ENCODE measurements at places on chromosomes 5 and 9. TPM values are rescaled to one million over a fixed set of nuclear protein-coding genes. Genes with fewer than 3 reads are reported as not detected.

GRCh38 chr5:92332039-92332438 lies 948.9 kb upstream of the ARRDC3 start:
- H3K36me3 ChIP-seq, result no peaks in the 10 kb centered on the region
- H3K27me3 ChIP-seq, result no peaks in the 10 kb centered on the region
- H3K4me3 ChIP-seq, result no peak overlapping the region
- H3K4me1 ChIP-seq, result peaks cover 33% of the 10 kb centered on the region

Gene ABLIM3
- 5.6 TPM for total RNA-seq

DNA sequence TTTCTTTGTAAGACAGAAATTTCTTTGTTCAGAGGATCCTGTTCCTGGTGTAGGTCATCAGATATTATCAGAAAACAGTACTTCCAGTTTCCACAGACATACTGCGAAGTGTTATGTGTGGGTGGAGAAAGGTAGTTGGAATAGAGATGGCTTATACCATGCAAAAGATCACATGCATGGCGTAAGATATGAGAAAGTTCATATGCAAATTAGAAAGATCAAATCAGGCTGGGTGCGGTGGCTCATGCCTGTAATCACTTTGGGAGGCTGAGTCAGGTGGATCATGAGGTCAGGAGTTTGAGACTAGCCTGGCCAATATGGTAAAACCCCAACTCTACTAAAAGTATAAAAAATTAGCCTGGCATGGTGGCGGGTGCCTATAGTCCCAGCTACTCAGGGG lies 65.2 kb upstream of the GLIS3 start:
- no peak overlapping the region for H3K27ac ChIP-seq
- H3K4me1 ChIP-seq, result peaks cover under 1% of the 10 kb centered on the region
- DNase-seq, result no peak
- no peak overlapping the region for H3K4me3 ChIP-seq
- no peaks in the 10 kb centered on the region for H3K36me3 ChIP-seq

GRCh38 chr5:73922875-73923557 lies 297.0 kb downstream of the ARHGEF28 start:
- no peaks in the 10 kb centered on the region for H3K27me3 ChIP-seq
- H3K4me1 ChIP-seq, result peaks cover 15% of the 10 kb centered on the region
- H3K4me3 ChIP-seq, result no peak overlapping the region
- H3K36me3 ChIP-seq, result no peaks in the 10 kb centered on the region
- no peak for DNase-seq
- no peak overlapping the region for H3K27ac ChIP-seq

- no peaks in the 10 kb centered on the region for H3K27me3 ChIP-seq
- no peak overlapping the region for H3K27ac ChIP-seq
- no peak overlapping the region for H3K4me3 ChIP-seq
- H3K36me3 ChIP-seq, result no peaks in the 10 kb centered on the region
- no peak for DNase-seq
Observed at GRCh38 chr9:100671898-100672297, 94.0 kb downstream of the CAVIN4 start.

Gene CCL27
- total RNA-seq, result not detected

- peaks cover 3% of the 10 kb centered on the region for H3K27me3 ChIP-seq
- H3K36me3 ChIP-seq, result no peaks in the 10 kb centered on the region
- no peak for DNase-seq
- H3K4me3 ChIP-seq, result no peak overlapping the region
- no peaks in the 10 kb centered on the region for H3K4me1 ChIP-seq
- no peak overlapping the region for H3K27ac ChIP-seq
Observed at GRCh38 chr5:64595031-64595855, 89.4 kb downstream of the RGS7BP start.

- peaks cover 14% of the 10 kb centered on the region for H3K4me1 ChIP-seq
- no peaks in the 10 kb centered on the region for H3K27me3 ChIP-seq
- no peaks in the 10 kb centered on the region for H3K36me3 ChIP-seq
- DNase-seq, result peak; percentile 41
- no peak overlapping the region for H3K4me3 ChIP-seq
- no peak overlapping the region for H3K27ac ChIP-seq
Observed at GRCh38 chr9:4973246-4973645, 11.8 kb upstream of the JAK2 start.

- H3K27me3 ChIP-seq, result no peaks in the 10 kb centered on the region
- peaks cover 18% of the 10 kb centered on the region for H3K36me3 ChIP-seq
- H3K27ac ChIP-seq, result no peak overlapping the region
- H3K4me1 ChIP-seq, result peaks cover 39% of the 10 kb centered on the region
Observed at GRCh38 chr5:142314606-142315005, 10.2 kb downstream of the SPRY4 start.

- no peaks in the 10 kb centered on the region for H3K36me3 ChIP-seq
- peak overlapping the region; percentile 67 for H3K27ac ChIP-seq
- peaks cover 18% of the 10 kb centered on the region for H3K4me1 ChIP-seq
- H3K27me3 ChIP-seq, result no peaks in the 10 kb centered on the region
- peak; percentile 48 for DNase-seq
Observed at GRCh38 chr9:109118808-109119438, 824 bp downstream of the TMEM245 start.

- H3K36me3 ChIP-seq, result no peaks in the 10 kb centered on the region
- no peaks in the 10 kb centered on the region for H3K4me1 ChIP-seq
- no peak overlapping the region for H3K4me3 ChIP-seq
- H3K27ac ChIP-seq, result no peak overlapping the region
Observed at GRCh38 chr5:63155310-63155631, 576.7 kb downstream of the LRRC70 start.

- H3K36me3 ChIP-seq, result 0 out of 2 replicates have a peak, but pooled peaks cover 4% of the 10 kb centered on the region
- H3K27ac ChIP-seq, result no peak overlapping the region
- no peak overlapping the region for H3K4me3 ChIP-seq
Observed at GRCh38 chr5:16862777-16863176, 73.3 kb downstream of the MYO10 start.

DNA sequence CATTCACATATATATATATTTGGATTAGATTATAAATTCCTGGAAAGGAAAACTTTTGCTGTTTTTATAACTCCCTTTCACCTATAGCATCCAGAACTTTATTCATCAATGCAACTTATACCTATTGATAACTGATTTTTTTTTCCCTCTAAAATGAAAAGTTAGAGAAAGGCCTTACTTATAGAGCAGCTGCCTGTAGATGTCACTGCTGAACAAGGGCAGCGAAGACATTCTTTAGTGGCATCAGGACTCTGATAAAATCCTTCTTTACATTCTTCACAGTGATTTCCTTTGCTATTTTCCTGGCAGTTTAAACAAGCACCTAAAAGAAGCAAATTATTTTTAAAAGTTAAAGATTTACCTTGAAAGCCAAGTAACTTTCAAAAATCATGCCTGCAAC lies 32.3 kb upstream of the CDK5RAP2 start:
- peaks cover 17% of the 10 kb centered on the region for H3K4me1 ChIP-seq
- no peak overlapping the region for H3K4me3 ChIP-seq
- peak; percentile 7 for DNase-seq
- H3K27me3 ChIP-seq, result no peaks in the 10 kb centered on the region

DNA sequence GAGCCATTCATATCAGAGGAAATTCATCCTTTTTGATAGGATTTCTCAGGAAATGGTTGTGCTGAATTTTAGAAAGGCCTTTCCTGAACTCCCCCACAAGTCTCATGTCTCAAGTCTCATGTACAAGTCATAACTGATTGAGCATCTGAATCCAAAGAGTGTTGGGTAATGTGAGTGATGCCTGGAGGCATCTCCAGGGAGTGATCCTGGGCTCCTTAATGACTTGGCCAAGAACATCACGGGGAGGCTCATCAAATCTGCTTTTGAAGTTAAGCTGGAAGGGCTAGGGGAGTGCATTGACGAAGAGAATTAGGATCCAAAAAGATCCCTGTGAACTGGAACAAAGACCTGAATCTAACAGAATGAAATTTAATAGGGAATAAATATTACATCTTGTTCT lies 79.2 kb downstream of the MAST4 start:
- no peak overlapping the region for H3K27ac ChIP-seq
- no peak overlapping the region for H3K4me3 ChIP-seq
- no peaks in the 10 kb centered on the region for H3K36me3 ChIP-seq
- H3K4me1 ChIP-seq, result no peaks in the 10 kb centered on the region

DNA sequence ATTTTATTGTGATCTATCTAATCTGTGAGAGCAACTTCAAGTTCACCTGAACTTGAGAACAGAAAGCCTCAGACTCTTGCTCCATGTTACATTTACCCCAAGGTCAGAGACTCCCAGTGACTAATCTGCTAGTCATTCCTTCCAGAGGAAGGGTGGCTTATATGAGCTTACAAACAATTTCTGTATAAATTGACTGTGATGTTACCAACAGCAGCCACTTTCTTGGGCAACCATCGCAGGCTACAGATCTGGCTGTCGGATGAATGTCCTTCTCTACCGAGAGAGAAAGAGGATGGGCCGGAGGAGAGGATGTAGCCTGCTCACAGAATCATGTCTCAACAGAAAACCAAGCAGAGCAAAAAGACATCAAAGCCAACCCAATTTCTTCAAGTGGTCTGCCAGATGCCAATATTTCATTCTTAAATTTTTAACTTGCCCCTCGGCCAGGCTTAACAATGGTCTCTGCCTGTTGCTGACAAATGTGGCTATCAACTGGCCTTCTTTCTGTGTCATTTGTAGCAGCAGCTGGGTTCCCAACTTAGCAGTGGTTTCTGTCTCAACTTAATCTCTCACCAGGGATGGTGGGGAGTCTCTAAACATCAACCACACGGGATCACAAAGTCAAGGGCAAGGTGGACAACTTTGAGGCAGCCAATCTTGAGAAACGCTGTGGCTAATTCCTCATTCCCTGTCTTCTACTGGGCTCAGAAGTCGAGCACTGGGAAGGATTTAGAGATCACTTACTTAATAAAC lies 81.3 kb downstream of the RAPGEF1 start:
- peak; percentile 93 for DNase-seq
- peak overlapping the region; percentile 91 for H3K27ac ChIP-seq
- no peaks in the 10 kb centered on the region for H3K27me3 ChIP-seq
- H3K4me1 ChIP-seq, result peaks cover 19% of the 10 kb centered on the region

- no peaks in the 10 kb centered on the region for H3K27me3 ChIP-seq
- H3K27ac ChIP-seq, result no peak overlapping the region
- H3K4me3 ChIP-seq, result no peak overlapping the region
Observed at GRCh38 chr9:128026773-128027541, 40.2 kb downstream of the NAIF1 start.

DNA sequence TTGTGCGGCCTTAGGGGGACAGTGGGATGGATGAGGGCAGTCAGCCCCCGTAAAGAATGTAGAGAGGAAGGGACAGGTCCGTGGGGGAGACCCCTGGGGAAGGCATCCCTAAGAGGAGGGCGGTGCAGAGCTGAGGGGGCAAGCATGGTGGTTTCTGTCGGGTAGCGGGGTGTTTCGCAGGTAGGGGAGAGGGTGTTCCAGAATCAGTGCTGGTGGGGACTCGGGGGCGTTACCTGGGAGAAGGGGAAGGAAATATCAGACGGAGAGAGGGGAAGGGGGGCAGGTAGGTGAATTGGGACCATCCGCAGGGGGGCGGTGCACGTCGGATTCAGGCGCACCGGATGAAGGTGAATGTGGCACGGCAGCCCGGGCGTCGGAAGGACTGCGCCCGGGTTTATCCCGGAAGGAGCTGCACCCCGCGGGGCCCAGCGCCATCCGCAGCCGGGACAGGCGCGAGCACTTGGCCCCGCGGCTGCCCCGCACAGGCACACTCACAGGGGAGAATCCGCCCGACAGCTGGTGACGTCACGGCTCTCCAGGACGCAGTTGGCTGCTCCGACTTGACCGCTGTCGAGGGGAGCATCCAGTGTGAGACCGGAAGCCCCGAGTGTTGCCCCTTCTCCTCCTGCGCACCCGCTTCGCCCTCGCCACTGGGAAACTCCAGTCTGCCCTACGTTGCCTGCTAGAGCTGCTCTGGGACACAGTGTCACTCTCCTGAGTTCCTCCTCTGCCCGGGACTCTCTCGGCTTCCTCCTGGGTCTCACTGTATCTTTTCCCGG lies 1.3 kb downstream of the CD72 start:
- H3K36me3 ChIP-seq, result no peaks in the 10 kb centered on the region
- no peaks in the 10 kb centered on the region for H3K27me3 ChIP-seq
- H3K27ac ChIP-seq, result no peak overlapping the region
- DNase-seq, result peak; percentile 79

DNA sequence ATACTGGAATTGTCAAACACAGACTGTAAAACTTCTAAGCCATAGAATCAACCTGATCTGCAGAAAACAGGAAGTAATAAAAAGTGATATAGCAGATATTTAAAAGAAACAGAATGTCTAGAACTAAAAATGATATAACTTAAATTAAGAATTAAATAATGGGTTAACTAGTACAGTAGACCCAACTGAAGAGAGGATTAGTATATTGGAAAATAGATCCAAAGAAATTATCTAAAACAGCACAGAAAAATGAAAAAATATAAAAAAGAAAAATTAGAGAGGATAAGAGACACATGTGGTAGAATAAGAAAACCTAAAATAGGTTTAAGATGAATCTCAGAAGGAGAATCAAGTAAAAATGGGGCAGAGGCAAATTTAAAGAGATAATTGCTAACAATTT lies 219.9 kb downstream of the SEMA6A start:
- no peak overlapping the region for H3K27ac ChIP-seq
- no peaks in the 10 kb centered on the region for H3K27me3 ChIP-seq
- no peak for DNase-seq
- no peaks in the 10 kb centered on the region for H3K4me1 ChIP-seq

DNA sequence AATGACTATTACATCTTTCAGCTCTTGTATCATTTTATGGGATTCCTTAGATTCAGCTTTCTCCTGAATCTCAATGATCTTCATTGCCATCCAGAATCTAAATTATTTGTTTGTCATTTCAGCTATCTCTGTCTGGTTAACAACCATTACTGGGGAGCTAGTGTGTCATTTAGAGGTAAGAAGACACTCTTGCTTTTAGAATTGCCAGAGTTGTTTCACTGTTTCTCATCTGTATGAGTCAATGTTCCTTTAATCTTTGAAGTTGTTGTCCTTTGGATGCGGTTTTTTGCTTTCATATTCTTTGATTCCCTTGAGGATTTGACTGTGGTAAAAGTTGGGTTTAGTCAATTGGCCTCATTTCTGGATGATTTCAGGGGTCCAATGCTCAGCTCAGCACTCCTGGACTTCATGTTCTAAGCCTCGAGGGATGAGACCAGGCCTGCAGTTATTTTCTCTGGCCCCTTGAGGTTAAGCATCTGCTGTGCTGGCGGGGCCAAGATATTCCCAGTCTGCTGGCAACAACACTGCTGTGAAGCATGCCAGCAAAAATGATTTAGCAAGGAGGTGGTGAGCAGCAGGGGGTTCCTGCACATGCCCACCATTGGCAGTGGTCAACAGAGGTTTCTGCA lies 102.4 kb upstream of the PCSK5 start:
- DNase-seq, result peak; percentile 16
- H3K4me3 ChIP-seq, result no peak overlapping the region
- no peaks in the 10 kb centered on the region for H3K4me1 ChIP-seq

- peaks cover 4% of the 10 kb centered on the region for H3K27me3 ChIP-seq
- H3K27ac ChIP-seq, result no peak overlapping the region
- H3K4me3 ChIP-seq, result no peak overlapping the region
- 0 out of 2 replicates have a peak, but pooled peaks cover 16% of the 10 kb centered on the region for H3K4me1 ChIP-seq
- no peak for DNase-seq
- H3K36me3 ChIP-seq, result no peaks in the 10 kb centered on the region
Observed at GRCh38 chr9:124146031-124146561, 111.7 kb upstream of the NEK6 start.

GRCh38 chr5:141867139-141867538 lies 11.1 kb downstream of the PCDH1 start:
- H3K27me3 ChIP-seq, result no peaks in the 10 kb centered on the region
- H3K36me3 ChIP-seq, result no peaks in the 10 kb centered on the region
- no peak overlapping the region for H3K27ac ChIP-seq
- H3K4me3 ChIP-seq, result no peak overlapping the region

- H3K27ac ChIP-seq, result peak within 1 kb of the TSS; percentile 86
- no peaks in the 10 kb centered on the region for H3K27me3 ChIP-seq
- H3K4me3 ChIP-seq, result peak within 1 kb of the TSS; percentile 84
- H3K36me3 ChIP-seq, result 0 out of 2 replicates have a peak, but pooled peaks cover 1% of the 10 kb centered on the region
Observed at GRCh38 chr5:14142827-14143545, at the start of gene TRIO. TRIO (plus strand) TSS chr5:14143342; CDS start chr5:14143726, 384 bp downstream.

Gene HMMR
- 13.9 TPM for total RNA-seq
